ENCODE measurements at places on chromosomes 7 and 10.

GRCh38 chr7:74579800-74580685, 77.5 kb upstream of the GTF2I start:
- no peaks in the 10 kb centered on the region for H3K36me3 ChIP-seq
- no peaks in the 10 kb centered on the region for H3K27me3 ChIP-seq
- H3K4me1 ChIP-seq: no peaks in the 10 kb centered on the region
- no peak overlapping the region for H3K27ac ChIP-seq
- DNase-seq: no peak

GRCh38 chr10:60359066-60359465, 30.6 kb downstream of the ANK3 start:
- no peak overlapping the region for H3K27ac ChIP-seq
- H3K27me3 ChIP-seq: no peaks in the 10 kb centered on the region
- H3K4me3 ChIP-seq: no peak overlapping the region
- H3K4me1 ChIP-seq: no peaks in the 10 kb centered on the region

GRCh38 chr10:3339531-3339950, 167.0 kb upstream of the PITRM1 start:
- H3K36me3 ChIP-seq: no peaks in the 10 kb centered on the region
- DNase-seq: no peak
- no peaks in the 10 kb centered on the region for H3K4me1 ChIP-seq
- H3K27ac ChIP-seq: no peak overlapping the region
- H3K4me3 ChIP-seq: no peak overlapping the region

- no peak overlapping the region for H3K4me3 ChIP-seq
- H3K27me3 ChIP-seq: no peaks in the 10 kb centered on the region
- DNase-seq: no peak
- no peaks in the 10 kb centered on the region for H3K36me3 ChIP-seq
Measured at GRCh38 chr7:47310020-47310419, 271.9 kb downstream of the TNS3 start.

- no peaks in the 10 kb centered on the region for H3K4me1 ChIP-seq
- H3K4me3 ChIP-seq: no peak overlapping the region
- H3K36me3 ChIP-seq: no peaks in the 10 kb centered on the region
- H3K27ac ChIP-seq: no peak overlapping the region
- H3K27me3 ChIP-seq: no peaks in the 10 kb centered on the region
Measured at GRCh38 chr10:33927347-33927746, 592.9 kb upstream of the NRP1 start.

DNA sequence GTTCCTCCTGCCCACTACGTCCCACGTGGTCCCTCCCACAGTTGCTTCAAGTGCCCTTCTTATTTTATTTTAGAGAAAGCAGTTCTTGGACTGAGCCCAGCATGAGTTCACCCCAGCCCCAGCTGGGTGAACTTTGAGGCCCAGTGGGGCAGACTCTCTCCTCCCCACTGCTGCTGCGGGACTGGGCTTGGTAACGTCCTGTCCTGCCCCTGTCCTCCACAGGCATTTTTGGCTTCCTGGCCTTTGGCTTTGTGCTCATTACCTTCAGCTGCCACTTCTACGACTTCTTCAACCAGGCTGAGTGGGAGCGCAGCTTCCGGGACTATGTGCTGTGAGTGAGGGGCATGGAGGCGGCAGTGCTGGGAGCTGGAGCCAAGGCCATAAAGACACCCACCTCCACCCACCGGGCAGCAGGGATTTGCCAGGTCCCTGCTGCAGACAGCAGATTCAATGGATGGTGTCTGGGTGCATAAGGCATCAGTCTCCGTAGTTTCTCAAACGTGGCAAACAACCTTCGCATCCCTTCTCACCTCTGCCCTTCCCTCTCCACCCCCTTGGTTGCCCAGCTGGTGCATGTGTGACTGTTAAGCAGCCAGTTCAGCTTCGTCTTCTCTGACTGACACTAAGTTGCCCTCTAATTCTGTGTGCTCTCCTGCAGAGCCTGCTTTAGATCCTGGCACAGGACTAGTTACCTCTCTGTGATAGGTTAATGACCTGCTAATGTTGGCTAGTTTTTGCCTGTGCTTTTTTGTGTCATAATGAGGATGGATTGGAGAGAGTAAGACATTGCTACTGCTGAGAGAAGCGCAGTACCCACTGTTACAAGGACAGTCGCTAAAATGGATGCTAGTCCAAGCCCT, 15.5 kb upstream of the AHCYL2 start:
- peaks cover 9% of the 10 kb centered on the region for H3K27me3 ChIP-seq
- H3K36me3 ChIP-seq: no peaks in the 10 kb centered on the region
- no peaks in the 10 kb centered on the region for H3K4me1 ChIP-seq
- no peak overlapping the region for H3K27ac ChIP-seq
- DNase-seq: no peak

GRCh38 chr10:88172159-88172558, 308.7 kb downstream of the PTEN start:
- DNase-seq: no peak
- no peak overlapping the region for H3K27ac ChIP-seq
- peaks cover 21% of the 10 kb centered on the region for H3K36me3 ChIP-seq
- peak overlapping the region; percentile 46 for H3K4me3 ChIP-seq
- peaks cover 33% of the 10 kb centered on the region for H3K4me1 ChIP-seq
- H3K27me3 ChIP-seq: peaks cover 25% of the 10 kb centered on the region

DNA sequence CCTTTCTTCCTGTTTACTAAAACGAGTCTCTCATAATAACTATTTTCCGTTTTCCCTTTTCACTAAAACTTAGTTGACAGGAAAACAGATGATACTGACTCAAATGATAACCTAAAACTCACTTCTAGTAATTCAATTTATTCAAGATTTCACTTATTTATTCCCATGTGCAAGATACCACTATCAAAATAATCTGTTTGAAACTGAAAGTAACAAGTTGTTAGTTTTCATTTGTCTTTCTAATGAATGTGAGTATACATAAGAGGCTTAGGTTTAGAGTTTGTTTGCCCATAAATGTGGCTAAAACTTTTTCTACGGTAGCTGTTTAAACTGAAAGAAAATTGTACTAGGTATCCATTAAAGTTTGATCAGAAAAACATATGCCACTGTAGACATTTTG, 314.9 kb upstream of the STEAP1 start:
- DNase-seq: no peak
- peak overlapping the region; percentile 45 for H3K27ac ChIP-seq
- peaks cover 4% of the 10 kb centered on the region for H3K4me1 ChIP-seq
- H3K27me3 ChIP-seq: no peaks in the 10 kb centered on the region
- H3K4me3 ChIP-seq: peak overlapping the region; percentile 34

DNA sequence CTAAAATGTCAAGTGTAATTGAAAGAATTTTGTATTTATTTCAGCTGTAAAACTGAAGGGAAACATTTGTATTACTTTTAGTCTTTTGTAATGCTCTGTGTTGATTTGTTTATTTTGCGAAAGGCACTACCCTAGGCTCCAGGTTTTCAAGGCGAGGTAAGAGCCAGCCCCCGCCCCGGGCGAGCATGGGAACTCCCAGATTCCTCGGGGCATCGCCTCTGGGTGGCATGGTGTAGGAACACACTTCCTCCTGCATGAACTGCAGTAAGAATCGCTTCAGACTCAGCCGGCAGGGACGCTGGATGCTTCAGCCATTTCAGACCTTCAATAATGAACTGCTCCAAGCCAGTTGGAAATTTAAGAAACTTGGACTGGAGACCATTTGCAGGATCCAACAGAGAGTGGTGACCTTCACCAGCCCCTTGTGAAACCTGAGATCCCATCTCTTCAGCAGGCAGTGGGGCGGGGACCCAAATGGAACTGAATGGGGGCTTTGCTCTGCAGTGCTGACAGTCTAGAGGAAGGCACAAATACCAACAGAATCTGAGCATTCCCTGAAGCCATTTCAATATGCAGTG, 544.3 kb upstream of the MGMT start:
- no peak overlapping the region for H3K27ac ChIP-seq
- H3K27me3 ChIP-seq: no peaks in the 10 kb centered on the region
- no peak for DNase-seq
- H3K4me1 ChIP-seq: peaks cover 5% of the 10 kb centered on the region
- H3K36me3 ChIP-seq: no peaks in the 10 kb centered on the region
- no peak overlapping the region for H3K4me3 ChIP-seq

- peaks cover 27% of the 10 kb centered on the region for H3K4me1 ChIP-seq
- H3K27ac ChIP-seq: peak overlapping the region; percentile 71
- peak overlapping the region; percentile 72 for H3K4me3 ChIP-seq
- H3K36me3 ChIP-seq: no peaks in the 10 kb centered on the region
- peak; percentile 49 for DNase-seq
- H3K27me3 ChIP-seq: peaks cover 10% of the 10 kb centered on the region
Measured at GRCh38 chr10:119478111-119478802, 64.3 kb downstream of the RGS10 start.

GRCh38 chr10:106360870-106361269, 803.6 kb downstream of the SORCS1 start:
- no peaks in the 10 kb centered on the region for H3K27me3 ChIP-seq
- H3K36me3 ChIP-seq: no peaks in the 10 kb centered on the region
- H3K27ac ChIP-seq: no peak overlapping the region
- H3K4me3 ChIP-seq: no peak overlapping the region
- DNase-seq: no peak

DNA sequence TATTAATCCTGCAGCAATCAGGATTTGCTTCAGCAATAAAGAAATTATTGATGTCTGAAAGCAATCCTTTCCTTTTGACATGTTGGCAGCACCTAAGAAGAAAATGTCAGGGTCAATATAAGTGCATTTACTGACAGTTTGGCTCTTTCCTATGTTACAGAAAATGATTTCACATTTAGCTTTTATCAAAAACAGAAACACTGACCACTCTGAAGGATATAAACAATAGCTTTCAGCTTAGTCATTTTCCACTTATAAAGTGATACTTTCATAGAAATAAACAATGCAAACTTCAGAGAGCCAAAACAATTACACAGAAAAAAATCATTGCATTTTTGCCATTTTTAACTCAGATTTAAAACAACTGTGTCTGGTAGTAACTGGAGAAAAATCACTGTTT, 325.6 kb upstream of the KAT6B start:
- no peak overlapping the region for H3K4me3 ChIP-seq
- no peaks in the 10 kb centered on the region for H3K27me3 ChIP-seq
- no peak for DNase-seq
- H3K27ac ChIP-seq: no peak overlapping the region

DNA sequence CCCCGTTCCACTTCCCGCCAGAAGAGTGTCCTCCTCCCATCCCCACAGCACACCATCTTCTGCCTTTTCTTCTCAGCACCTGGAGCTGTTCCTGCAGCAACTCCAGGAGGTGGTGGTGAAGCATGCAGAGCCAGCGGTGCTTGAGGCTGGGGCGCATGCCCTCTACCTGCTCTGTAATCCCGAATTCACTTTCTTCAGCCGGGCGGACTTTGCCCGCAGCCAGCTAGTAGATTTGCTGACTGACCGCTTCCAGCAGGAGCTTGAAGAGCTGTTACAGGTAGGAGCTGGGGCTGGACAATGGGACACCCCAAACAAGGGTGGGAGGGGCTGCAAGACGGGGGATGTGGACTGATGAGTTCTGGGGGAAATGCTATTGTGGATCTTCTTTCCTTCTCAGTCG, 19.1 kb upstream of the PVRIG start:
- H3K36me3 ChIP-seq: peaks cover 9% of the 10 kb centered on the region
- no peak overlapping the region for H3K27ac ChIP-seq
- no peak for DNase-seq

GRCh38 chr7:106063692-106064091, 48.4 kb downstream of the SYPL1 start:
- H3K27me3 ChIP-seq: no peaks in the 10 kb centered on the region
- DNase-seq: no peak
- H3K4me1 ChIP-seq: peaks cover 34% of the 10 kb centered on the region
- no peak overlapping the region for H3K27ac ChIP-seq
- H3K36me3 ChIP-seq: no peaks in the 10 kb centered on the region

- DNase-seq: no peak
- H3K36me3 ChIP-seq: no peaks in the 10 kb centered on the region
- no peak overlapping the region for H3K27ac ChIP-seq
Measured at GRCh38 chr10:132681858-132682755, 103.8 kb downstream of the NKX6-2 start.

GRCh38 chr7:23277359-23277989, 21.7 kb upstream of the MALSU1 start:
- no peaks in the 10 kb centered on the region for H3K27me3 ChIP-seq
- no peaks in the 10 kb centered on the region for H3K36me3 ChIP-seq
- H3K4me3 ChIP-seq: no peak overlapping the region
- peaks cover 23% of the 10 kb centered on the region for H3K4me1 ChIP-seq
- DNase-seq: peak; percentile 25

DNA sequence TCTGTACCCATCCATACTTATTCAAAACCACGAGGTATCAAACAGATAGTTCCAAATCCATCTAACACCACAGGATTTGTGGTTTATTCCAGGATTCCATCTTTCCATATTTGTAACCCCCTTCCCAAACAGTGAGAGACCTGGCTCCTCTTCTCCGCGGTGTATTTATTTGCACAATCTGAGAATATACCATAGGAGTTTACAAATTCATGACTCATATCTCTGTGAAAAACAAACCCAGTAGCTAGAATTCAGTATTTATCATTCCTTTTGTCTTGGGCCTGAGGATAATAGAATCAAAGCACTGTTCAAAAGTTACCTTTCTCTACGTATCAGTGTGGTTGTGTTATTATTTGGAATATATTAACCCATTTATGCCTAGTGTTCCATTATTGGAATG, 31.9 kb downstream of the PDSS1 start:
- no peak overlapping the region for H3K27ac ChIP-seq
- peaks cover 6% of the 10 kb centered on the region for H3K4me1 ChIP-seq
- H3K36me3 ChIP-seq: peaks cover 31% of the 10 kb centered on the region
- no peak for DNase-seq
- H3K4me3 ChIP-seq: no peak overlapping the region

Data from T-helper 2 cell treated with Interferon-gamma antibody and Interleukin-4, amounts not matched to agents 5 μg/mL and 100 μg/mL, for 36 hours (primary cell).